Stimulated activated CD4-positive, alpha-beta T cell treated with anti-CD3 and anti-CD28 coated beads, Interleukin-4, amount 100 ng/mL, for 24 hours (primary cell): ENCODE measurements at places on chromosomes 2 and 18.

DNA sequence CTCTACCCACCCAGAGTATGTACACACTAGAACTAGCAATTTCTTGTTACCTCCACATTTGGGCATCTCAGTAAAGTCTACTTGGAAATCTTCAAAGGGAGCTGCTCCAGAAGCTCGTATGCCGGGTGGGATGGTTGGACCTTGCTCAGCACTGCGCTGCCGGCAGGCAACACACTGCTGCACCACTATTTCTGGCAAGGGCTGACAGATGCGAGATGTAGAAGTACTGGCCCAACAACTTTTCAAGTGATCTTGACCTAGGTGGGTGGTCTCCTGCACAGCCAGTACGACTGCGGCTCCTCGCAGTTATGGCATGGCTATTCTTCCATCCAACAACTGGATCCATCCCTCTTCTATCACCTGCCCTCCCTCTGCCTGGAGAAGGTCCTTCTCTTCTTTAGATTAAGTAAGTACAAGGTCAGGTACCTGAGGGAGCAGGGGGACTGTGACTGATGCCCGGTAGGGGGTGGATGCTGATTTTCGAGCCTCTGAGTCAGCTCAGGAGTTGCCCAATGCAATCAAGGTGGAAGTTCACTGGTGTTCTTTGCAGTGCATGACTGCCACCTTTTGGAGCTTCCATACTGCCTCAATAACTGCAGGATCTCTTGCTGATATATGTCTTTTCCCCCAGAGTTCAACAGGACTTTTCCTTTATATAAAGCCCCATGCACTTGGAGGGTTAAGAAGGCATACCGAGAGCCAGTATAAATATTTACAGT, 100.4 kb upstream of the SLC1A4 start:
- DNase-seq = no peak

- DNase-seq = no peak
These were observed 25.5 kb upstream of the TMBIM1 start for GRCh38 chr2:218317835-218318234.

DNA sequence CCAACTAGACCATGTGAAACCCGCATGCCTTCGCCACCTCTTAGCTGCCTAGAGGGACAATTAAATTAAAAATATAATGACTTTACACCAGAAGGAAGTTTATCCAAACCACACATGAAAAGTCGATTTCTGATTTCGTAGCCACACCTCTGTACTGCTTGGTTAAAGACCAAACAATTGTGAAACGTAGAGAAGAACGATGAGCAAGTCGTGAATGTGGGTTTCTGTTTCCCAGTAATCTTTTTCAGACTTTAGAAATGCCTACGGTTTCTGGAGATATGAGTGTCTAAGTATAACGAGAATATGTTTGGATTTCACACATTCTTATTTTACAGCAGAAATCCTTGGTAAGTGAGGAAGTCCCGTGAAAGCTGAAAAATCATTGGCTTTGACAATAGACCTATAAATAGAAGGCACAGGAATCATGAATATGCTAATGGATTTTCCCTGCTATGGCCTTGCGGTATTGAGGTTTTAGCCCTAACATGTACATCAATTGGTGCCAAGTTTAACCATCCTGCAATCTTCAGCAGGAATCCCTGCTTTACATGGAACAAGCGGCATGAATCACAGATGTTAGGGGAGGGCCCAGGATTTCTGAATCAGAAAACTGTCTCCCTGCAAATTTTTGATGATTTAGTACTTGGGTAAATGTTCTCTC, 105.6 kb downstream of the TTC32 start:
- DNase-seq = no peak

- peak; percentile 67 for DNase-seq
These were observed 21.9 kb downstream of the MRPL35 start for GRCh38 chr2:86221066-86221684.

- no peak for DNase-seq
These were observed 21.2 kb downstream of the GORASP2 start for GRCh38 chr2:170950221-170950761.

DNA sequence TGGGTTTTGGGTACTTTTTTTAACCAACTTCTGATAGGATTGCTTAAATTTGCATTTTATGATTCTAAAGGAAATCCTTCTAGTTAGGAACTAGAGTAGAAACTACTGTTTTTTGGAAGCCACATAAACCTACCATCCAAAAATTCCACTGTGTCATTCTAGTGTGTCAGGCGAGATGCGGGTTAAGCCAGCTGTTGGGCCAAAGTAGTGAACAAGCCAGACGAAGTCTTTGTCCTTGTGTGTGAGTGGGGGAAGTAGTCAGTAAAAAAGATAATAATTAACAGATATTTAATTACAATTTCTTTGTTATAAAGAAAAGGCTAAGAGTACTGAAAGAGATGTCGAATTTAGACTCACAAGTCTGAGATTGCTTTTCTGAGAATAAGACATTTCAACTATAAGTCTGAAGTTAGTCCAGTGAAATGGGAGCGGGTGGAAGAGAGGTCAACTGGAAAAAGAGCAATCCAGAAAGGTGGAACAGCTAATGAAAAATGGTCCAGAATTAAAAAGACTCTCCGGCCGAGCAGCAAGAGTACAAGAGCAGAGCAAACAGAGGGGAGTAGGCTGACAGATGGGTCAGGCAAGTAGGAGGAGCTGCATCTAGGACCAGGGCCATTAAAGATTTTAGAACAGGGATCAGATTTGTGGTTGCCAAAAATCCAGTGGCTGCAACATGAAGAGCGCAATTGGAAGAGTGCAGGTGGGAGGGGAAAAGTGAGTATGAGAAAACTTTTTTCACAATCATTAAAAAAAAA, 1.5 kb downstream of the EPB41L5 start:
- no peak for DNase-seq

GRCh38 chr2:494853-495252, 182.4 kb downstream of the TMEM18 start:
- DNase-seq = no peak

DNA sequence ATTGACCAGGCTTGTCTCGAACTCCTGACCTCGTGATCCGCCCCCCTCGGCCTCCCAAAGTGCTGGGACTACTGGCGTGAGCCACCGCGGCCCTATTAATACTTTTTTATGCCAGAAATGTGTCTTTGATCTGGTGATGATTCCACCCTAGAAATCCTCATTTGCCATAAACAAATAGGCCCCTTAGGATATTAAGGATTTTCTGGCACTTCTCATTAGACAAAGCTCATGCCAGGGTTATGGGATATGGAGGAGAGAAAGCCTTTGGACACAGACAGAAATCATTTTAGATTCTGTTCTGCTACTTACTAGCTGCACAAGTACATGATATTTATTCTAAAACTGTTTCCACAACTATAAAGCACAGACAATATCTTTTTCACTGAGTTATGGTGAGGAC, 24.1 kb downstream of the SLC40A1 start:
- DNase-seq = no peak

DNA sequence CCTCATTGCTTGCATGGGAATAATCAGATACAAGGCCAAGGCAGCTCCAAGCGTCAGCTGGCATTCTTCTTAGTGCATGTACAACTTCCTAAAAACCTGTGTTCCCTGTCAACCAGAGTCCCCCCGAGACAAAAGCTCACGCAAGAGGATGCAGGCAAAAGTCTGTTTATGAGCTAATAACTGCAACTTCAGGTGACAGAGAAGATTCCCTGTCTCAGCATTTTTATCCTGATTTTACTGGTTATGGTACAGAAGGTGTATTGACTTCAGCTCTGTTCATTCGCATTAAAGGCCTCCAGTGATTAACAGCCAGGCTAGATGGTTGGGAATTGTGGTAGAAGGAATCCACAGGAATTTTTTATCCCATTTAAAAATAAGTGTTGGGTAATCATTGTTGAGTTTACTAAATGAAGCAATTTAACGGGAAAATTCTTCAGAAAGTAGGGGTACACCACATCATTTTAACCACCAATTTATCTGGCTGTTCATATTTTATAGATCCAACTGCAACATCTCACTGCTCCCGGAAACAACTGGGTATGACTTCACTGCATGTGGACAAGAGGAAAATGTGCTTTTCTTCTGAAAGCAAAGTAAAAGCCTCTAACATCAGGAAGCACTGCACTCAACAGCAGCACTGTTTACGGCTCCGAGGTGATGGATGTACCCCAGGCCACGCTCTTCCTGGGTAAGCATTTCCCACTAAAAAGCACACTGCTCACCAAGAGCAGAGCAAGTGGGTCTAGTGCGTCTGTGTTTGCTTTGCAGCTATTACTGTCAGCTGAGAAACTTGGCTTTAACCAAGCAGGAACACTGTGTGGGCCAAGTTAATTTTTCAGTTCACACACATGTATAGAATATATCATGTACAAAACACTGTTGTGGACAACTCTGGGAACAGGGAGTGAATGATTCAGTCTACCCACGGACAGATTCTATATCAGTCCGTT, 31.9 kb downstream of the CCBE1 start:
- DNase-seq = no peak

DNA sequence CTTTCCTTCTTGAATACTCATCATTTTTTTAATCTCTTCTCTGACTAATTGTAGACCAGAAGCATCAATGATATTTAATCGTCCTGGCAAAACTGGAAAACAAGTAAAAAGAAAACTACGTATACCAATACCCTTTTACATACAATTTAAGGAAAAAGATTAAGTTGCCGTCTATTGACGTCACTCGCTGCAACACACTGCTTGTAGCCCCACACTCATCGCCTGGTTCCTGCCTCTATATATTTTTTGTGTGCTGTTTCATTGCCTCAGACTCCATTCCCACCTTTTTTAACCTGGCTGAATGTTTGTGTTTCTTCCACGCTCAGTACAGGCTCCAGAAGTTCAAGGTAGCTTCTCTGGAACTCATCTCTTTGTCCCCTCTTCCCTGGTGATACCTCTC, 536.2 kb downstream of the METTL4 start:
- DNase-seq = no peak

- no peak for DNase-seq
These were observed 163.3 kb upstream of the ZEB2 start for GRCh38 chr2:144683107-144683753.

DNA sequence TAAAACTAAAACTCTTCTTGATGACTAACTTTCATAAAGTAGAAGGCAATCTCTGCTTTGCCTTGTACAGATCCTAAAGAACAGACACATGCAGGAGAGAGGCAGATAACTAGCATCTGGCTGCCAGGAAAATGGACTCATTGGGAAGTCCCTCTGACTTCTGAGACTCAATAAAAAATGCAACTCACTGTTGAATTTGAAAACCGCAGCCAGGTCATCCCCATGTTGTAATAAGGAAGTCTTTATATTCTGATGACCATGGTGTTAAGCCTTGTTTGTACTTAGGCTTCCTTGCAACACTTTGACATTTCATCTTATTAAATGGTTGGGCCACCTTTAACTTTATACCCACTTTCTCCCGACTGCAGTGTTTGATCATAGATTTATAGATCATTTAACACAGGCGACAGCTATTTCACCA, 375.1 kb upstream of the KCNH7 start:
- no peak for DNase-seq

GRCh38 chr2:220072669-220073220, 445.3 kb downstream of the SLC4A3 start:
- no peak for DNase-seq

DNA sequence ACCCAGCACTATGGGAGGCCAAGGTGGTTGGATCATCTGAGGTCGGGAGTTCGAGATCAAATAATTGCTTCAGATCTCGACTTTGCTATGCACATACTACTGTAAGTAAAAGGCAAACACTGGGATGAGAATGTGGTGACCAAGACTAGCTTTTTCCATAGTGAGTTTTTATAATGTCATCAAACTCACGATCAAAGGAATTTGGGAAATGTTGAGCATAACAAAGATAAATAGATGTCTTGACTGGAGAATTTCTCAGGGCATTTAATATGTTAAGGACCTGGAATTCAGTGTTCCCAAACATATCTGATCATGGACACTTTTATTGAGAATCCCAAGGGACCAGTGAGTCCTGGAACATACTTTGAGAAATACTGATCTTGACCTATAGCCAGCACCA, 205.6 kb downstream of the ARHGAP15 start:
- DNase-seq = no peak

DNA sequence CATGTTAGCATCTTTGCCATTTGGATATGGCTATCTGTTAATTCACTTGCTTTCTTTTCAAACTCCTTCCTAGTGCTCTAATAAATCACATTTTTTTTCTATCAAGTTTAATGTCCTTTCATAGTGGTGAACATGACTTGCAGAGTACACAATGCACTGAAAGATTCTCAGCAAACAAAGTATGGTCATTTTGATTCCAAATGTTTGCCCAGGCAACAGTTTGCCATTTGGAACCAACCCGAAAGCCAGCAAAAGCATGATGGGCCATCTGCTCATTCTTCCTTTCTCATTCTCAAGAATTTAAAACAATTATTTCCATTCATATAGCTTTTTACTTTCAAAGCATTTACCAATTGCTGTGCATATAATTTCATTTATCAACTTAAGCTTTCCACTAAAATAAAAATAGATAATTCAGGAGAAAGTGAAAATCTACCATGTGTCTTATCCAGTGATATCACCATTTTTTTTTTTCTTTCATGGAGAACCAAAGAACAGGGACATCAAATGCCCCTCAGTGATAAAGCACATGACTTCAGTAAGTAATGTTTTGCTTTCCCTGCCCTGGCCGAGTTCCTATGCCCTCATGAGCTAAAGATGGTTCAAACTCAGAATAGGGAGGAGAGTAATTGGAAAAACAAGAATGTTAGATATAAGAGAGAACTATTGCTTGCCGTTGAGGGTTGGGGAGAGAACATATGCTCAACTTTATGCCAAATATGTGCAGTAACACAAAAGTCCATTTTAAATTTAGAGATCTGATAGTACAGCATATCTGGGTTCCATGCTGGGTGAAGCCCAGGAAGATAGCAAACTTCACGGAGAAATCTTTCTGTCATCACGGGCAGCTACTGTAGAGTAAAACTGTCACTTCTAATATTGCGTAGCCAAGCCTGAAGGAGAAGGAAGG, 62.1 kb downstream of the HNMT start:
- DNase-seq = no peak

DNA sequence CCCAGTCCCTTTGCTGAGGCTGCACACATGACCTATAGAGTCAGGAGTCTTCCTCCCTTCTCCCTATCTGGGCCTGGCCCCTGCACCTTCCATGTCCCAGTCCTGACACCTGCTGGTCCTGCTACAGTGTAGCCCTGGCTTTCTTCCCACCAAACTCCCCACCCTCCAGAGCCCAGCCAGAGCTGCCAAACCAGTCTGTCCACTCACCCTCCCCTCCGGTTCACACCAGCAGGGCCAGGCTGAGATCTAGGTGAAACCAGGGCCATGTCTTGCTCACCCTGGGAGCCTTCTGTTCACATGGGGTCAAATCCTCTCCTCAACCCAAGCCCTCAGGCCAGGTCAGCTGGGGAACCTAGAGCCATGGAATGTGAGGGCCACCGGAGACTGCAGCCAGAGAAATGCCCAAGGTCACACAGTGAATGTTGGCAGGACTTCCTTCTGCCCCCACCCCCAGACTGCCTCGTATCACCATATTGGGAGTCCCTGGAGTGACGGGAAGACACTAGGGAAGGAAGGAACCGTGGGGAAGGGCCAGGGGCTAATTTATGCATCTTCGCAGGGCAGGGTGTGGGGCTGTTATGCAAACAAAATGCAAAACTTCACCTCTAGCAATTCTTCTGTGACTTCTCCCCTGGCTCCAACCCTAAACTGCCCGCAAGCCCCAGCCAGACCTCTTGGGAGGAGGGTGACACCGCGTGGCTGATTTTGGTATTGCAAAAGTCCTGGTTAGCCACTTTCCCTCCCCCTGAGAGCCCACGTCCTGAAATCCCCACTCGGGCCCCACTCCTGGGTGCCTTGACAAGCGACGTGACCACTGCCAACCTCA, 14.6 kb downstream of the TNS1 start:
- peak; percentile 68 for DNase-seq
